ENCODE measurements at places on chromosomes 7 and 10.

DNA sequence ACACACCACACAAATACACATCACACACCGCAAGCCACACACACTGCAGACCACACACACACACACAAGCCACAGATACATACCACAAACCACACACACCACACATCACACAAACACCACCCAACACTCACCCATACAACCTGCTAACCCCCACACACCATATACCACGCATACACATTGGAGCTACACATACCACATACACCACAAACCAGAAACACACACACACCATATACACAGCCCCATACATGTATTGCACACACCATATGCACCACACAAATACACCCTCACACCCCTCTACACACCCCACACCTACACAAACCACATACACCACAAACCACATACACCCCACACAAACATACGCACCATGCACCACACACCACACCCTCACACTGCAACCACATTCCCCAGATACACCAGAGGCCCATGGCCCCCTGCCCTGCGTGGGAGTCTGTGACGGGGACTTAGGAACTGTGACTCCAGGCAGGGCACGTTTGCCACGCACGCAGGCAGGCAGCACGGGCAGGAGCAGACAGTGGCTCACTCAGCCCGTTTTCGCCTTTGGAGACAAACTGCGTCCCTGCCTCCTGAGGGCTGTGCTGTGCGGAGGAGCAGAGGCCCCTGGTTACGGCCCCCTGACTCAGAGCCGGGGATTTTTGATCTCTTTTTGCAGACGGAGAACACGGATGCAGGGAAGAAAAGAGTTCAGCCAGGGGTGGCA lies 52.6 kb downstream of the TMEM209 start:
- DNase-seq, result no peak

- DNase-seq, result peak; percentile 13
These were observed 47.0 kb downstream of the FOXL3 start for GRCh38 chr7:336810-337566.

- DNase-seq, result no peak
These were observed 59.7 kb downstream of the MACC1 start for GRCh38 chr7:20157456-20157855.

DNA sequence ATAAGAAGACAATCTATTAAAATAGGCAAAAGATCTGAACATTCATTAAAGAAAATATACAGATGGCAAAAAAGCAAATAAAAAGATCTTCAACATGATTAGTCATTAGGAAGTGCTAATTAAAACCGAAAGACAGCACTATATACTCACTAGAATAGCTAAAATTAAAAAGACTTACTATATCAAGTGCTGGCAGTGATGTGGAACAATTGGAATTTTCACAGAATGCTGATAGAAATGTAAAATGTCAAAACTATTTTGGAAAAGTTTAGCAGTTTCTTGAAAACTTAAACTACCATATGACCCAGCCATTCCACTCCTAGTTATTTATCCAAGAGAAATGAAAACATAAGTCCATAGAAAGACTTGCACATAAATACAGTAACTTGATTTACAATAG lies 25.0 kb upstream of the TLL2 start:
- DNase-seq, result no peak

GRCh38 chr10:28587270-28587969 lies 54.5 kb downstream of the WAC start:
- DNase-seq, result no peak

- DNase-seq, result no peak
These were observed 205.2 kb downstream of the KLF6 start for GRCh38 chr10:3579845-3580244.

- DNase-seq, result peak; percentile 46
These were observed 37.0 kb downstream of the RBM20 start for GRCh38 chr10:110681023-110681681.

- DNase-seq, result peak; percentile 3
These were observed 107.4 kb downstream of the UNCX start for GRCh38 chr7:1340031-1340430.

GRCh38 chr10:105413997-105414396 lies 772.9 kb downstream of the SORCS3 start:
- no peak for DNase-seq

- peak; percentile 60 for DNase-seq
These were observed 11.0 kb downstream of the GHRHR start for GRCh38 chr7:30974605-30975255.

DNA sequence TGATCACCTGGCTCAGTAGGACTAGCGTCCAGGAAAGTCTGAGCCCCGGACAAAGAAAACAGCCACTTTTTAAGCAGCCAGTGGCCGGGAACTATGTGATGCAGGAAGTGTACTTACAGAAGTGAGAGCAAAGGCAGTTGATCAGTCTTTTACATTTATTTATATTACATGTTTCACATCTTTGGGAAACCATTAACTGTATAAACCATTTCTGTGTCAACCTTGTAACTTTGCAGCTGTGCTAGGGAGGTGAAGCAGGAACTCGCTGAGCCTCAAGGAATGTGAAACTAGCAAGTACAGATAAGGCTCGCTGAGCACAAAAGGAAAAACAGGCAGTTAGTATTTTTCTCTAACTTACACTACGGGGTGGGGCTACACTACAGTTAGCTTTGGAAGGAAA lies 39.9 kb upstream of the HECW1 start:
- no peak for DNase-seq

GRCh38 chr10:63171255-63171855 lies 38.2 kb downstream of the NRBF2 start:
- no peak for DNase-seq

- peak; percentile 57 for DNase-seq
These were observed 649 bp downstream of the ACTR3B start for GRCh38 chr7:152759949-152760853.

DNA sequence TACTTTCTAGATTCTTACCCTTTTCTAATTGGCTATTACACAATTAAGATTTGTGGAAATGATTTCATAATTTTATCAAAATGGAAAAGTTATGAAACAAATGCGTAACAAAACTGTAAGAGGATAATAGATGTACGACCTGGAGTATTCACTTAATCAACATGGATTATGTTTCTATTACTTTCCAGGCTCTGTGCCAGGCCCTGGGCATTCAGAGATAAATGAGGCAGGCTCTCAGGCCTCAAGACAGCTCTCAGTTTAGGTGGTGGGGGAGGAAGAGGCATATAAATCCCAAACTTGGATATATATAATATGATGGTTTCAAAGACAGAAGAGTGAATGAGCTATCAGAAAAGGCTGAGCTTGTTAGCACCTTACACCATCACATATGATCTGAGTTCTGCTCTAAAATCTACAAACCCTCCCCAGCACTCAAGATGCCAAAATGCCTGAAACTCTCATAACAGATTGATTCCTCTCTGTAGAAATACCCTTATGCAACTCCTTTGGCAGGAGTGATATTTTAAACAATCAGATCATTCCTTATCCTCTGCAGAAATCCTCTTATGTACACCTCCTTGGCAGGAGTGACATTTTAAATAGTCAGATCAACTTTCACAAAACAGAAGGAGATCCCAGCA lies 42.5 kb downstream of the ACBD5 start:
- peak; percentile 51 for DNase-seq

GRCh38 chr10:96947036-96947435 lies 114.9 kb downstream of the LCOR start:
- DNase-seq, result no peak

DNA sequence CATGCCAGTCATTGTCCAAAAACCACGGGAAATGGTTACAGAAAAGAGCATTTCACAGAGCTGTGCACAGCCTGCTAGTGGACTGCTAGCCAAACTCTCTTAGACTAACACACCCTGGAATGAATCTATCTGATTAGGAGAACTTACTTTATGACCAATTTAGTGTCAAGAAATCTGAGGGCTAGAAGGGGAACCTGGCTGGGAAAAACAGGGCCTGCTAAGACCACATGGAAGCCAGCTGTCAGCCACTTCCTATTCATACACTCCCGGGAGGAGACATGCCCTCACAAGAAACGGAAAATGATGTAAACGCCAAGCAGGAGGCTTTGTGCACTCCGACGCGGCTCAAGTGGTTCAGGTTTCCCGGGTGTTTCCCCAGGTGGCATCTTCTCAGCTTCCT lies 54.8 kb downstream of the MPP7 start:
- no peak for DNase-seq

GRCh38 chr10:89163265-89163995 lies 43.7 kb downstream of the CH25H start:
- DNase-seq, result peak; percentile 41

DNA sequence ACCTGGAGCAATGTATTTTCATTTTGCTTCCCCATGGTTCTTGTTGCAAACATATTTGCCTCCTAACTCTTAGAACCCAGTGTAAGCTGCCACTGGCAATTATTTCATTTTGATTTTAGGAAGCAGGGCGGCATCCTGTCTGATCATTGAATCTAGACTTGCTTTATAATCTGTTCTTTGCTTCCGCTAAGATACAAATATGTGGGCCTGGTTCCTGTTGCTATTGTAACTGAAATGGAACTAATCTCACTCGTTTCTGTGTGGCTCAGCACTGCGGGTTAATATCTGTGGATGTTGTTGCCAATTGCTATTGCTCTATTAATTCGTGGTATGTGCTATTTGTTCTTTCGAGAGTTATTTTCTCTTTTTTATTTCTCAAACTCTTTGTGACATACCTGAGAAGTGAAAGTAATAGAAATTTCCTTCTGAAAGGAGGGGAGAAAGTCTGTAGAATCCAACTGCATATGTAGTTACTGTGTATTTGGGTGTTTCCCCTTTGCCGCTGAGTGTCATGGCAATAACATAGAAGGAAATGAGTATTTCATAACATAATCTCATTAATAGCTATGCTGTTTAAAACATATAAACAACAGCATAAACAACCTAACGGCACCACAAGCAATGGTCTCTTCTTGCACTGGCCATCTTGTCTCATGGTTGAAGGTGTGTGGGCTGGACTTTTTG lies 62.4 kb downstream of the FZD1 start:
- DNase-seq, result no peak

- peak; percentile 72 for DNase-seq
These were observed 63.1 kb downstream of the VWA2 start for GRCh38 chr10:114301951-114302710.

DNA sequence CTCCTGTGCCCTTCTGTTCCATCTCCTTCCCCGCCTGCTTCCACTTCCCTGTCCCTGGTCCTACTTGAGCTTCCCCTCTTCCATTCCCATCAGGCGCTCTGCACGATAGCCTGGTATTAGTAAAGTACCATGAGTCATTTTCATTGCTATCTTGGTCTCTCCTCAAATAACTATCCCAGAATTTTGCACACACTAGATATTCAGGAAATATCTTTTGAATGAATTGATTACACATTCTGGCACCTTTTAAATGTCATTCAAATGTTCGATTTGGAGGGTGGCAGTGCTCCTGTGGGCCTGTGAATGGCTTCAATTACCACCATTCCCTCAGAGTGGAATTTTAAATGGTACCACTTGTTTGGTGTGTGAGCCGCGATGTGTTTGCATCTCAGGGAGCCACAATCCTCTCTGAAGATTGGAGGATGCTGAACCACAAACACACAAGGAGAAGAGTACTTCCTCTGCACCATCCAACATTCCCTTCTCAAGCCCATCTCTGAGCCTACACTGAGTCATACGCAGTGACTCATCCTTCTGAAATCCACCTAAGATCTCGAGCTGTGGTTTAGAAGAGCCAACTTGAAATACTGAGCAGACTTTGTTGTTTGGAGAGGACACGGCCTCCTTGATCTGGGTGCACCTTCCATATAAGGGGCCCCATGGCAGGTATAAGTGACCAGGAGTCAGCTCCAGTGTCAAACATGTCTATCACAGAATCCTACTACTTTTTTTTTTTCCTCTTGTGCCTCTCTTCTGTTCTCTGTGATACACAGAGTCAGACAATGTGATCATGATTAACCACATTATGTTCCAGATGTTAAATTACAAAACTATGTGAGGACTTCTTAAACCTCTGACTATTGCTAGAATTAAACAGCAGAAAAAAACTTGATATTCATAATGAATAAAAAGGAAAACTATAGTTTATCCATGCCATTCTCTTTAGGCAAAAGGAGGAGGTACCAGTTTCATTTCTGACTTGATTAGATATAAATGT lies 81.9 kb downstream of the BMPER start:
- DNase-seq, result no peak

DNA sequence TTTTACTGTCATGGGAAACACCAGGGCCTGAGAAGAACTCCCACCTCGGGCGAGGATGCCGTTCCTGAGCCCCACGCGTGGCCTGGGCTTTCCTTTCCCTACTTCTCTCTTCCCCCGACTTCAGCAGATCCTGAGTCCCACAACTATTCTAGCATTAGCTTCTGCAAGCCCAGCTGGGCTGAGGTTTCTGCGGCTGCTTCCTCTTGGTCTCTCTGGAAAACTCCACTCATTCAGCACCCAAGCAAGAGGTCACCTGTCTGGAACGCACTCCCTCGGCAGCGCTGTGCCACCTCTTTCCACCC lies 761 bp upstream of the DOCK1 start:
- DNase-seq, result no peak

DNA sequence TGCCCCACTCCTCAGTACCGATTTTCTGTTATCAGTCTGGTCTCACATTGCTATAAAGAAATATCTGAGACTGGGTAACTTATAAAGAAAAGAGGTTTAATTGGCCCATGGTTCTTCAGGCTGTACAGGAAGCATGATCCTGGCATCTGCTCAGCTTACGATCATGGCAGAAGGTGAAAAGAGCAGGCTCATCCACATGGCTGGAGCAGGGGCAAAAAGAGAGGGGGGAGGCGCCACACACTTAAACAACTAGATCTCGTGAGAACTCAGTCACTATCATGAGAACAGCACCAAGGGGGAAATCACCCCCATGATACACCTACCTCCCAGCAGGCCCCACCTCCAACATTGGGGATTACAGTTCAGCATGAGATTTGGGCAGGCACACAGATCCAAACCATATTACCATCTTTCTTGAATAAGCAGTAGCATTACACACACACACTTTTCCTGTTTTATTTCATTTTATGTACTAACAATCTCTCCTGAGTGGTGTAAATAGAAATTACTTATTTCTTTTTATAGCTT lies 53.3 kb downstream of the TRIM24 start:
- no peak for DNase-seq

GRCh38 chr7:12640299-12641096 lies 46.9 kb upstream of the ARL4A start:
- DNase-seq, result no peak

GRCh38 chr10:128102480-128103228 lies 23.6 kb downstream of the MKI67 start:
- no peak for DNase-seq

- no peak for DNase-seq
These were observed 204.6 kb upstream of the NRP1 start for GRCh38 chr10:33539116-33539515.

DNA sequence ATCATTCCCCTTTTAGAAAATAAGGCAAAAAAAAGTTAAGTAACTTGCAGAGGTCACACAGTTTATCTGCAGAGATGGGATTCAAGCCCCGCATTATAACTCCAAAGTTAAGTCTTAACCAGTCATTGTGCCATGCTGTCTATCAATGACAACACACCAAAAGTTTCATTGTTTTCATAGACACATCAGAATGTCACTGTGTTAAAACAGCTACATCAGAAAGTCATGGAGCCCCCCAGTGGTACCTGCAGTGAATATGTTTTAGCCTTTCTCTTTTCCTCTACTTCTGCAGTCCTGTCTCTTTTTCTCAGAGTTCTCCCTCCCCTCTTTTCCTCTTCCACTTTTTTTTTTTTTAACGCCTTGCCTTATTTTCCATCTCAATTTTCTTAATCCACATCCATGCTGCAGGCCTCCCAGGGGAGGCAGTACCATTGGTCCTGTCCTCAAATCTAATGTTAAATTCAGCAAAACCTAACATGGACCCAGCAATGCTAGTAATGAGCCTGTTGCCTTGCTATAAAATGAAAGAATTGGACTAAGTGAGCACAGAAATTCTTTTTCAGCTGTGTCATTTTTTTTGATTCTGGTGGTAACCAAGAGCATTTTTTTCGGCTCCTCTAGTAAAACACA lies 3.8 kb upstream of the NRCAM start:
- DNase-seq, result no peak

All from Right ventricle myocardium superior (tissue), 1 donor.